ENCODE measurements at places on chromosomes 4 and X.

DNA sequence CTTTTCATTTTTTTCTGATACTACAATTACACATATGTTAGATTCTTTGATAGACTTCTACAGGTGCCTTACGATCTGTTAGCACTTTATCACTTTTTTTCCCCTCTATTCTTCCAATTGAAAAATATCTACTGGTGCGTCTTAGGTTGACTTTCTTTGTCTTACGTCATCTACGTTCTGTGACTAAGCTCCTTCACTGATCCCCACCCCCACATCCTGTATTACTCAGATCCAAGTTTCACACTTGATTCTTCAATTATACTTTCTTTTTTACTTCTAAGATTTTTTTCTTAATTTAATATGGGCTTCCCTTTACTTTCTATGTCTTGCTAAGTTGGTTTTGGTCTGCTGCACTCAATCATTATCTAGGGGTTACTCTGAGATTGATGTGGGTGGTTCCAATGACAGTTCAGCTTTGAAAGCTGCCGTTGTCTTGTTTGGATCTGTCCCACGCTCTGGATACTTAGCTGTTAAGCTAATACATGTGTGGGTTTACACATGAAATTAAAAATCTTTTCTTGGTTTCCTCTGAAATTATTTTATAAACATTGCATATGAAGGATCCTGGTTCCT lies 1321.1 kb downstream of the RAPGEF2 start:
- no peak for DNase-seq

DNA sequence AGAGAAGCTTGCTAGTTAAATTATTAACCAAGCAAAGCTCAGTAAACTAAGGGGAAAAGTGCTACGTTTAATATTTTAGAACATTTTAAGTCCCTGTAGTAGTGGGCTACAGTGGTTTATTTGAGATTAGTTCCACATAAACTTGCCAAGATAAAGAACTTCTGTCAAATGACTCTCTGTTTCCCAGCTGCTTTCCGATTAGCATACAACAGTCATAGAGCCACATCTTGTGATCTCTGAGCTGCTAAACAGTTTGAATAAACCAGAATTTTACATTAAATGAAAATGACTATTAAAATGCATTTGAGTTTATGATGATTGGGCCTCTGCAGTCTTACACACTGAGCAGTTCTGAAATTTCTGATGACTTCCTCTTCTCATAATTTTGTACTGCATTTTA lies 568.5 kb downstream of the IQCM start:
- no peak for DNase-seq

DNA sequence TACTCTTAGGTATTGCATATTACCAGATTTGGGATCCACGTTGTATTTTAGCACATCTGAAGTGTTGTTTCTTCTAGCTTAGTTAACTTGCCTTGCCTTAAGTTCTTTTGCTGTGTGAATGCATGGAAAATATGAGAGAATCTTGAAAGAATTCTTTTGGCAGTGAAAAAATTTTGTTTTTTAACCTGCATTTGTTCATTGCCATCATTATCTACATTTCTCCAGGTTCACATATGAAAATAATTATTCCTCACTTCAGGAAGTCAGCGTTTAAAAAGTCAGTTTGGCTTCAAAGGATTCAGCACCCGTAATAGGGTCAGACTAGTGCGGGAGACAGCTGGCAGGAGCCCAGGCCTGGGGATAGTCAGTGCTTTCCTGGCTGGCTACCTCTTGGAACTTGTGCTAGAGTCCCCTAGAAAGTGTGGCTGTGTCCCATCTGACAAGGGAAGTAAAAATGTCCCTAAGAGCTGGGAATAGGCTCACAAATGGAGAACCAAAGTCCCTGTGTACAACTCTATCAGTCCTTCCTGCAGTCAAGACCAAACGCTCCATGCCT lies 251.9 kb upstream of the KLF3 start:
- no peak for DNase-seq

DNA sequence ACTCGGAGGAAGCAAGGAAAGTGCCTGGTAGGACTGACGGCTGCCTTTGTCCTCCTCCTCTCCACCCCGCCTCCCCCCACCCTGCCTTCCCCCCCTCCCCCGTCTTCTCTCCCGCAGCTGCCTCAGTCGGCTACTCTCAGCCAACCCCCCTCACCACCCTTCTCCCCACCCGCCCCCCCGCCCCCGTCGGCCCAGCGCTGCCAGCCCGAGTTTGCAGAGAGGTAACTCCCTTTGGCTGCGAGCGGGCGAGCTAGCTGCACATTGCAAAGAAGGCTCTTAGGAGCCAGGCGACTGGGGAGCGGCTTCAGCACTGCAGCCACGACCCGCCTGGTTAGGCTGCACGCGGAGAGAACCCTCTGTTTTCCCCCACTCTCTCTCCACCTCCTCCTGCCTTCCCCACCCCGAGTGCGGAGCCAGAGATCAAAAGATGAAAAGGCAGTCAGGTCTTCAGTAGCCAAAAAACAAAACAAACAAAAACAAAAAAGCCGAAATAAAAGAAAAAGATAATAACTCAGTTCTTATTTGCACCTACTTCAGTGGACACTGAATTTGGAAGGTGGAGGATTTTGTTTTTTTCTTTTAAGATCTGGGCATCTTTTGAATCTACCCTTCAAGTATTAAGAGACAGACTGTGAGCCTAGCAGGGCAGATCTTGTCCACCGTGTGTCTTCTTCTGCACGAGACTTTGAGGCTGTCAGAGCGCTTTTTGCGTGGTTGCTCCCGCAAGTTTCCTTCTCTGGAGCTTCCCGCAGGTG lies 637 bp downstream of the AR start:
- DNase-seq, result no peak

DNA sequence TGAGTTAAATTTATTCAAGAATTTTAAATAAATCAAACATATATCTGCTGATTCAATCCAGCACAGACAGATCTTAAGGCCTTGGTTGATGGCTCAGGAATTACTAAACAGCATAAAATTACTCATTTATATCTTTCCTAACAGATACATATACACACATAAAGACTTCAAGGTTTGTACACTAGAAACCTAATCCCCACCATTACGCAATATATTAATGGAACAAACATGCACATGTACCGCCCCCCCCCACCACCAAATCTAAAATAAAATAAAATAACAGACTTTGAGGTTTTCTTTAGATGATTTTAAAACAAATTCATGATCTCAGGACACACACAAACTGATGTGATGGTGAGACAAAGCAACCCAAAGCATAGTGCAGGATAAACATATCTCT lies 333.9 kb upstream of the DDX53 start:
- no peak for DNase-seq

Data from HFF-Myc (cell line).